ENCODE measurements at places on chromosomes 6 and 20.

- no peak overlapping the region for H3K4me3 ChIP-seq
- no peaks in the 10 kb centered on the region for H3K36me3 ChIP-seq
- peaks cover 14% of the 10 kb centered on the region for H3K27me3 ChIP-seq
- DNase-seq, result no peak
Observed at GRCh38 chr20:10375191-10375590, 58.8 kb downstream of the MKKS start.

DNA sequence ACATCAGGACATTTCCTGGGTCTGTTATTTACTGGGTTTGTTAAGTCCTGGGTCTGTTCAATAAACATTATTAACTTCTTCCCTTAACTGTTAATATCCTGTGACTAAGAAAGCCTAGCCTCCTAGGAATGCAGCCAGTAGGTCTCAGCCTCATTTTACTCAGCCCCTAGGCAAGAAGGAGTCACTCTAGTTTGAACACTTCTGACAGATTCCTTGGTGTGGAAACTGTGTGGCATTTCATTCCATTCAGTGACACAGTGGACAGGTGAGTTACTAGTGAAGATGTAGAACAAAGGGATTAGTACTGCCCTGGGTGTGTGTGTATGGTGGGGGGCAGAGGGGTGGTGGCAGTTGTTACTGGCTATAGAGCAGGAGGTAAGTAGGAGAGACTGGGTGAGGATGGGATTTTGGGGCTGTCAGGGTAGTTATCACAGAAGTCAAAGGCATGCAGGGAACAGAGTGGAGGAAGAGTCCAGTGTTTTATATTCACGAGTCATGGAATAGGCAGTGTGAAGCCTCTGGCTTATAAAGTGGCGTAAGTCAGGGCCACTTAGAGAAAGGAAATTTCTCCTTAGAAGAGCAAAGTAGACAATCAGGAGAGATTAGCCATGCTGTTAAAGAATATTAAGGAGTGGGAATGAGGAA lies 28.4 kb downstream of the RNF182 start:
- peaks cover 8% of the 10 kb centered on the region for H3K36me3 ChIP-seq
- H3K27ac ChIP-seq, result no peak overlapping the region
- peaks cover 8% of the 10 kb centered on the region for H3K27me3 ChIP-seq
- no peaks in the 10 kb centered on the region for H3K4me1 ChIP-seq
- no peak overlapping the region for H3K4me3 ChIP-seq
- no peak for DNase-seq

DNA sequence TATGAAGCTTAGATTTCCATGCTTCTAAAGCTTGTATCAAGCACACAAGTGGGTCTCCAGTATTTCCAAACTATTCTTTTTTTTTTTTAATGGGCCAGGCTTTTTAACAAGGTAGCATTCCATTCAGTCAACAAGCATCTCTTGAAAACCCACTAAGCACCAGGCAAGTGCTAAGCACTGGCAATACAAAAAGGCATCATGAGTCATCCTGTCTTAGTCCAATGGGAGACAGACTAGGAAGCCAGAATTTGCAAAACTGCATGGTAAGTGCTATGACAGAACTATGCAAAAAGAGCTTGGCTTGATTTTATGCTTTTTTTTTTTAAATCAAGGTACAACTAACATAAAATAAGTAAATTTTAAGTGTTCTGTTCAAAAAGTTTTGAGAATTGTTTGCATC lies 109.3 kb upstream of the DST start:
- H3K27me3 ChIP-seq, result no peaks in the 10 kb centered on the region
- no peak overlapping the region for H3K4me3 ChIP-seq
- no peak overlapping the region for H3K27ac ChIP-seq
- H3K36me3 ChIP-seq, result no peaks in the 10 kb centered on the region
- no peak for DNase-seq
- no peaks in the 10 kb centered on the region for H3K4me1 ChIP-seq

- H3K4me3 ChIP-seq, result no peak overlapping the region
- no peak overlapping the region for H3K27ac ChIP-seq
- DNase-seq, result no peak
- peaks cover 6% of the 10 kb centered on the region for H3K36me3 ChIP-seq
- no peaks in the 10 kb centered on the region for H3K27me3 ChIP-seq
- H3K4me1 ChIP-seq, result no peaks in the 10 kb centered on the region
Observed at GRCh38 chr6:97189767-97190166, 93.2 kb downstream of the MMS22L start.

GRCh38 chr6:125167579-125167978 lies 14.0 kb downstream of the TPD52L1 start:
- H3K4me3 ChIP-seq, result no peak overlapping the region
- no peak for DNase-seq
- no peak overlapping the region for H3K27ac ChIP-seq
- H3K27me3 ChIP-seq, result peaks cover 27% of the 10 kb centered on the region

DNA sequence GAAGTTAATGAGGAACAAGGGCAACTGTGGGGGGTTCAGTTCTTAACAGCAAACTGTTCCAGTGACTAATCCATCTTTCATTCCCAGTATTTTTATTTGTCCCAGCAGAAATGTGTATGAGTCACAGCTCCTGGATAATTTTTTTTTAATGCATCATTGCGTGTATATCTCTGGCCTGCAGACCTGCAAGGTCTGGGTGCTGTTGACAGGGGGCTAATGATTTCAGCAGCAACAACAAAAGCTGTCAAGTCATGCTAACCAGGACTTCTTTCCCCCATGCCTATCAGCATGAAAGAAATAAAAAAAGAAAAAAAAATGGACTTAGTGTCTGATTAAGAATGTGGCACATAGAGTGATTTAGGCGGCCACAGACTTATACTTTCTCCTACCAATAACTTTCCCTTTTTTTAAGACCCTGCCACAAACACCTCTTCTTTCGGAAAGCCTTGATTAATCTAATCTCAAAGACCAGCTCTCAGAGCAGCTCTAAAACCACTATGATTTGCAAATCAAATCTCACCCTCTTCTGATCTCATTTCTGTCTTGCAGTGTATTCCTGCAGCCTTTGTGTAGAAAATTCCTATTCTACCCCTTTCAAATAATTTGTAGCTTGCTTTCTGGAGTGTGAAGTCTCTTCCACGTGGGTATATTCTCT lies 14.2 kb upstream of the PREX1 start:
- no peak for DNase-seq
- H3K4me1 ChIP-seq, result peaks cover 16% of the 10 kb centered on the region
- no peaks in the 10 kb centered on the region for H3K36me3 ChIP-seq
- no peak overlapping the region for H3K27ac ChIP-seq
- H3K27me3 ChIP-seq, result no peaks in the 10 kb centered on the region

DNA sequence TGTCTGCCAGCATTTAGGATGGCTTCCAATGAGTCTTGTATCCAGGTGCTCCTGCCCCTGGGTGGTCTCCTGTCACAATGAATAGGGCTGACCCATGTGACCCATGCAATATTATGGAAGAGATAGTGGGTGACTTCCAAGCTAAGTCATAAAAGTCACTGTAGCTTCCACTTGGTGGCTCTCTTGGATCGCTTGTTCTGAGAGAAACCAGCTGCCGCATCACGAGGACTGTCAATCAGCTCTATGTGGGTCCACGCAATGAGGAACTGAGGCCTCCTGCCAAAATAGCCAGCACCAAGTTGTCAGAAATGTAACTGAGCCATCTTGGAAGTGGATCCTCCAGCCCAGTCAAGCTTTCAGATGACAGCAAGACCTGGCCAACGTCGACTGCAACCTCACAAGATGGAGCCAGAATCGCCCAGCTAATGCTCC lies 14.9 kb upstream of the MATN4 start:
- H3K27ac ChIP-seq, result no peak overlapping the region
- H3K36me3 ChIP-seq, result no peaks in the 10 kb centered on the region
- DNase-seq, result no peak
